Cardiac muscle cell (in vitro differentiated cells and primary cell): ENCODE measurements at places on chromosomes 7 and 10.

GRCh38 chr7:133434246-133434865 lies 181.5 kb downstream of the EXOC4 start:
- DNase-seq: peak; percentile 70

GRCh38 chr10:6328699-6329423 lies 126.1 kb downstream of the PFKFB3 start:
- no peak for DNase-seq

- DNase-seq: no peak
Observed at GRCh38 chr7:150340875-150341262, 560 bp downstream of the RARRES2 start.

DNA sequence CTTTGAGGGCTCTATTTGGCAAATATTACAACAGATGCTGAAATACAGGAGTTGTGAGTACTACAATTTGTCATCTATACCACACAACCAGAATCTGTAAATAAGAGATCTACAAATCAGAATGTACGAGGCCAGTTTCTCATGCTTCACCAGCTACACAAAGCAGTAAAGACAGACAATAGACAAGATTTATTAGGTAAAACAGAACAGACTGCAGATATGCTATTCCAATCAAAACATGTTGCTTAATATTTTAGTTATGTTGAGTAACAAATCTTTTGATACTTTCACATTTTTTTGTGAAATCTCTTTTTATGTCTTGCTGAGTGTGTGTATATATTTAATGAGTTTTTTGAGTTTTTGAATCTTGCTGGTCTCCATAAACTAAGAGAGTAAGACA lies 109.1 kb downstream of the CHCHD3 start:
- no peak for DNase-seq

GRCh38 chr7:148720472-148720871 lies 21.8 kb downstream of the CUL1 start:
- peak; percentile 49 for DNase-seq

GRCh38 chr7:139597028-139597427 lies 73.5 kb downstream of the CLEC2L start:
- no peak for DNase-seq

GRCh38 chr7:107686816-107687387 lies 26.3 kb downstream of the SLC26A4 start:
- DNase-seq: no peak

DNA sequence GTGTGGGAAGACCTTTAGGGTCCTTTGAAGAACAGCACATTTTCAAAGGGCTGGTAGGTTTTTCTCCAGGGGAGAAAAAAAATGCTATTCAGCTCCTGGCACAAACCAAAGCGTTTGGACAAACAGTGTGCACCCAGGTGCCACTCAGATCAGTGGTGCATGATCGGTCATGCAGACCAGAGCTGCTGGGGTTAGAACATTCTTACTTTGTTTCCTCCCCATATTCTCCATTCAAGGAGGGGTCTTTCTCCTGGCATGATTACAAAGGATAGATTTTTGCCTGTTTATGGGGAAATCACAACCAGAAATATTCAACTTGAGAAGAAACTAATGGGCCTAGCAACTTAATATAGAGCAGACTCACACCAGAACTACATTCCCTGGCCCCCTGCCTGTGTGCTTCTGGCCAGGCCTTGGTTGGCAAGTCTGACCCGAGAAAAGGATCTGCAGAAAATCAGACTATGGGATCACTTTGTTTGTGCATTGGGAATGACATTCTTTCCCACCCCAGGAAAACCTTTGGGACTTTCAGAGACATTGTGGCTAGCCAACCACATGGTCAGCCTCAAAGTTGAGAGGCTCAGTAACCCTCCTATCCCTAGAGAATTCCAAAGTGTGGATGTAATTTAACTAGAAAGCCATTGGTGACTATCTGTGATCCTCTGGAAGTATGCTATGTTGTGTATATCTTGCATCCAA lies 82.3 kb upstream of the FGL2 start:
- no peak for DNase-seq

GRCh38 chr10:111233439-111233838 lies 156.6 kb downstream of the ADRA2A start:
- DNase-seq: peak; percentile 59

DNA sequence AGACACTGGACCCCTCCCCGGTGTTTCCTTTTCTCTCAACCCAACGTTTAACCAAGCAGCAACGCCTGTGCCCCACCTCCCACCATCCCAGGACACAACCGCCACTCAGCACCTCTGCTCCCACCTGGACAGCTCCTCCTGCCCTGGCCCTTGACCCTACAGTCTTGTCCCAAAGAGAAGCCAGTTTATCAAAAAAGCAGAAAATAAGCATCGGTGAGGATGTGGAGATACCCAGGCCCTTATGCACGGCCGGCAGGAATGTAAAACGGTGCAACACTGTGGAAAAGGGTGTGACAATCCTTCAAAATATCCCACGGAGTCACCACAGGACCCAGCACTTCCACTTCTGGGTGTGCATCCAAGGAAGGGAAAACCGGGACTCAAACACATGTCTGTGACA lies 176.2 kb upstream of the RNF32 start:
- DNase-seq: no peak
